ENCODE measurements at places on chromosomes 11 and 22.

DNA sequence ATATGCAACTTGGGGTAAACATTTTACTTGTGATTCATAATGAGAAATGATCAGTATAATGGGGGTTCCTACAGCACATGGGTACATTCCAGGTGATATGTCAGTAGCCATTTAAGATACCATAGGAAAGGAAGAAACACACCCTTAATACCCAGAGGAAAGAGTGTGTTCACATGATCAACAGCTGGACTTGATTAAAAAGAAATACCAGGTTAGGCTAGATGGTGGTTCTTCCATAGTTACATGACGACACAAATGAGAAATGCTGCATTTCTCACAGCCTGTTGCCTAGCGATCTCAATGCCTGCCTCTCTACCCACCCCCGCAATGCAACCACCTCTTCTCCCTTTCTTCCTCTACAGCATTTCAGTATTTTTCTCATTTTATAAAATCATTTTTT, 96.8 kb downstream of the TTC28 start:
- DNase-seq: peak; percentile 42

DNA sequence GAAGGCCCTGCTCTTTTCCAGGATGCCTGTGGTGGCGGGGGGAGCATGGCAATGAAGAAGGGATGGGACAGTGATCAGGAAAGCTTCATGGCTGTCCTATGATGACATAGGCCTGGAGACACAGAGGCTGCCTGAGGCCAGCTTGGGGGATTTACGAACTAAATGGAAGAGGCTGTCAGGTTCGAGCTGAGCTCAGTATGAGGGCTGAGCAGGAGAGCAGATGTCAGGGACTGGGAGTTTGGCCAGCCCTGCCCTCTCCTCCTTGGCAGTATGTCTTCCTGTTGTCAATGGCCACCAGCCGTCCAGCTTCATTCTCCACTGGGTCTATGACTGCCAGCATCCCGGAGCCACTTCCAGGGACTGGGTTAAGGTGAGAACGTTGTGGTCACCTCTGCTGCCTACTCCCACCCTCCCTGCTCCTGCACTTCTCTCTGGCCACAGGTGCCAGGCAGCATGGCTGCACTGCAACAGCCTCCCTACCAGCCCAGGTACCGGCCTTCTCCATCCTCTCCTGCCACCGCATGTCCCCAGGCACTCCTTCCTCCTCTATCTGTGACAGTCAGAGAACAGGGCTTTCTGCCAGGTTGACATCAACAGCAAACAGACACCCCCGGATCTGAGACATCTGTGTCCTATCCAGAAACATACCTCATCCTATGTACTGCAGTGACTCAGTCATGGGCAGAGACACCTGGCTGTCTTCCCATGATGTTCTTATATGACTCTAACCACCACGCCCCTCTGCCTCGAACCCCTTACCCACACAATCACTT, 75.1 kb downstream of the KIRREL3 start:
- peak; percentile 36 for DNase-seq

- DNase-seq: no peak
These were observed 193.2 kb upstream of the PLET1 start for GRCh38 chr11:112453601-112454577.

DNA sequence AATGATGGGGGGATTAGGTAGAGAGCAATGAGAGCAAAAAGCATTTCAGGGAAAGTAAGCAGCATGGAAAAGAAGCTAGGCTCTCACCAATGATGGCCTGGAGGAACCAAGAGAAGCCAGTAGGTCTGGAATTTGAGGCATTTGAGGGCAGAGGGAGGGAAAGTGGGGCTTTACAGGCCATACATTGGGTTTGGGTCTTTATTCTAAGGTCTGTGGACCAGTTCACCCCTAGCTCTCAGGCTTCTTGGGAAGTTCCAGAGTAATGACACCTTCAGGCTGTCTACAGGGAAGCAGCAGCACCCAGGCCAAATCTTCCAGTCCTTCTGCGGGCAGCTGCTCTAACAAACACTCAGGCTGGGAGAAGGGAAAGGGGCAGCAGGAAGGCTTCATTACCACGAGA, 29.4 kb downstream of the ARFGAP2 start:
- DNase-seq: no peak

DNA sequence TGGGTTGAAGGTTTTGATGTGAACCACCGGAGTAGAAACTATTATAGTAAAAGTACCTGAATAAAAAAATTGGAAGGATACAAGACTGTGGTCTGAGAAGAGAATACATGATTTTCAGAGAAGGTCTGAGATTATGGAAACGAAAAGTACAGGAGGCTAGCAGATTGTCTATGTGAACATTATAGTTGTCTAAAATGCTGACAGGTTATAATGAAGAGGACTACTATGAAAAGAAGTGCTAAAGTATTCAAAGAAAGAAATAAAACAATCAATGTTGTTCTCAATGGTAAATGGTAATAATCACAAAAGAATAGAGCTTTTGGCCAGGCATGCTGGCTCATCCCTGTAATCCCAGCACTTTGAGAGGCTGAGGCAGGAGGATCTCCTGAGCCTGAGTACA, 34.0 kb downstream of the RAB6A start:
- DNase-seq: no peak

DNA sequence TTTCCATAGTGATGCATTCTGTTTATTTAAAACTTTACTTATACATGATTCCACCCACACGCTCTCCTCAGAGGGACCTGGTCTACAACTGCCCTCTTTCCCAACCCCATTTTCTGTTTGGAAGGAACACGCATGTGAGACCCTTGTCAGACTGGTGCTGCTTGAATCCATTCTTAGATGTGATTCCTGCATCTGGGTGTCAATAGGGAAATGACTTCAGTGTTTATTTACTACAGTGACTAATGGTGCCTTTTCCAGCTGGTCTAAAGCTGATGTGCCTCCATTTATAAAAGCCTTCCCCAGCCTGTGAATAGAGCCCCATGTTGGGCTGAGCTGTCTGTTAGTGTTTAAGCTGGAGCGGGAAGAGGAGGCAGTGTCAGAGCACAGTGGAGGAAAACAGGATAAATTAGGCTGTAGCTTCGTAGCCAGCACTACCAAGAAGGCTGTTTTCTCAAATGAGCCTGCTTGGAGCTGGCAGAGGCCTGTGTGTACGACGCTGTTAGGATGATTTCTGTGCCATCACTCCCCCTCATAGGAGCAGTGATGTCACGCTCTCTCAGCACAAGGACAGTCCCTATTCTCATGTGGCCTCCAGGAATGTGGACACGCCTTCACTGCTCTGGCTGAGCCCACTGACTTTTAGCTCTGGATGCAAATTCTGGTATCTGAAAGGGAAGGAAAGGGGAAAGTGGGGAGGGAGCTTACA, 18.9 kb upstream of the C11orf96 start:
- peak; percentile 73 for DNase-seq

DNA sequence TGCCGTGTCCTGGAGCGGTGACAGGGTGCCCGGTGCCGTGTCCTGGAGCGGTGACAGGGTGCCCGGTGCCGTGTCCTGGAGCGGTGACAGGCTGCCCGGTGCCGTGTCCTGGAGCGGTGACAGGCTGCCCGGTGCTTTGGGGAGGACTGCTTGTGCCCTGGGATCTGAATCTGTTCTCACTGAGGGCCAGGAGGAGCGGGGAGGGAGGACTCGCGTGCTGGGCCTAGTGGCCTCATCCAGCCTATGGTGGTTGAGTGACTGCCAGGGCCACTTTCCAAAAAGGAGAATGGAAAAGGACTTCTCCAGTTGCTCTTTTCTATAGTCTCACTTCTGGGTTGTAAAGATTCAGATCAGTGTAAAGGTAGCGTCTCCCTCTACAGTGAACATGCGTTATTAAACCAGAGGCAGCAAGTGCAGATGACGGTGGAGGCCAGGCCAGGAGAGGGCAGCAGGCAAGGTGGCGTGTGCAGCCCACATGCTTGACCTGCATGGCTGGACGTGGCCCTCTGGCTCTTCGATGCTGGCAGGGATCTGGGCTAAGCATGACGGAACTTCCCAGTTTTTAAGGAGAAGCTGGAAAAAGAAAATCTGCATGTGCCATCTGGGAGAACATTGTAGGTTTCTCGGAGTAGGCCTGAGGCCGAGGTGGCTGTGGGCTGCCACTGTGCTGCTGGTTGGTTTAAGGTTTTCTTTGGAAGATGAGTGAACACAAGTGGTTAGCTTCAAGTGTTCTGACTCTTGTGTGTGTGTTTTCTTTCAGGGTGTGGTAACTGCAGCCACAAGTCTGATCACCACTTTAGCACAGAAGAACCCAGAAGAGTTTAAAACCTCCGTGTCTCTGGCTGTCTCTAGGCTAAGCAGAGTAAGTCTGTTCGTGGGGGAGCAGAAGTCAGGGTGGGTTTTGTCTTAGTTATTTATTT, 55.0 kb downstream of the AP2A2 start:
- no peak for DNase-seq

DNA sequence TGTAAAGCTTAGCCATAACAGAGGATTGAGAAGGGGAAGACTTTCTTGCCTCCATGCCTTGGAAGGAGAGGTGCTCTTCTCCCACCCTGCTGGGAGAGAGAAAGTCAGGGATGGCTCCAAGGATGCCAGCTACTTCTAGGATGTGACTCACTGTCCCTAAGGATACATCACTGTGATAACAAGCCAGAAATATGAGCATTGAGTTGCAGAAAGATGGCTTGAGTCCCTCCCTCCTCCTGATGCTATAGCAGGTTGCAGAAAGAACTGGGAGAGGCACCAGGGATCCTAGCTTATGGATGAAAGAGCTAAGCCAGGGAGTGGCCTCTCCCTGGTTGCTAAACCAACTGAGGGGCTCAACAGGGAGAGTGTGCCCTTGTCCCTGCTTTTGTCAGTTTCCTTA, 27.8 kb upstream of the FJX1 start:
- no peak for DNase-seq

DNA sequence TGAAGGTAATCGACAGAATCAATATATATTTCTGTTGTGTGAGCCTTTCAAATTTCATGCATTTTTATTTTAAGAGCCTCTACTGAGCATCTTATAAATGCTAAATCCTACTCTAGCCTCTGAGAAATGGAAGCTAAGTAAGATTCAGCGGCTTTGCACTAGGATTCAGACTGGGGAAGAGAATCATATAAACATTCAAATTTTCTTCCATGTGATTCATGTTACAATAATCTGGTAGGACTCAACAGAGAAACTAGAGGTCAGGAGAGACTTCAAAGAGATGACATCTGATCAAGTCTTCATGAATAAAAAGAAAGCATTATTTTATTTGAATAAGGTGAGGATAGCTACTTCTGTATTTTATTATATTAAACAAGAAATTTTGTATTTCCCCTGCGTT, 538.9 kb downstream of the DLG2 start:
- no peak for DNase-seq

DNA sequence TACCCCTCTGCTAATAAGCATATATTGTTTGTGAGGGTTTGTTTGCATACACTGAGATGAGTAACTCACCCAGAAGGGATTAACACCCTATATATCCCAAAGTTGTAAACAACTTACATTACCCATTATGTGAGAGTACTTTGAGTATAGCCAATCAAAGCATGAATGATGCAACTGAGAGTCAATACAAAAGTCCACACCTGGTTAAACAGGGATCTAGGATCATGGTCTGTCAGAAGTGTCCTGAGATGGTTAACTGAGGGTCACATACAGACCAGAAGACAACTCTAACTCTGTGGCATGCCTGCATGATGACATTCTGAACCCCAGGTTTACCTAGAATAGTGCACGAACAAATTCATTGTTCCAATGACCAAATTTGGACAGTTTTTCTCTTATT, 17.4 kb upstream of the OR10A5 start:
- DNase-seq: no peak

DNA sequence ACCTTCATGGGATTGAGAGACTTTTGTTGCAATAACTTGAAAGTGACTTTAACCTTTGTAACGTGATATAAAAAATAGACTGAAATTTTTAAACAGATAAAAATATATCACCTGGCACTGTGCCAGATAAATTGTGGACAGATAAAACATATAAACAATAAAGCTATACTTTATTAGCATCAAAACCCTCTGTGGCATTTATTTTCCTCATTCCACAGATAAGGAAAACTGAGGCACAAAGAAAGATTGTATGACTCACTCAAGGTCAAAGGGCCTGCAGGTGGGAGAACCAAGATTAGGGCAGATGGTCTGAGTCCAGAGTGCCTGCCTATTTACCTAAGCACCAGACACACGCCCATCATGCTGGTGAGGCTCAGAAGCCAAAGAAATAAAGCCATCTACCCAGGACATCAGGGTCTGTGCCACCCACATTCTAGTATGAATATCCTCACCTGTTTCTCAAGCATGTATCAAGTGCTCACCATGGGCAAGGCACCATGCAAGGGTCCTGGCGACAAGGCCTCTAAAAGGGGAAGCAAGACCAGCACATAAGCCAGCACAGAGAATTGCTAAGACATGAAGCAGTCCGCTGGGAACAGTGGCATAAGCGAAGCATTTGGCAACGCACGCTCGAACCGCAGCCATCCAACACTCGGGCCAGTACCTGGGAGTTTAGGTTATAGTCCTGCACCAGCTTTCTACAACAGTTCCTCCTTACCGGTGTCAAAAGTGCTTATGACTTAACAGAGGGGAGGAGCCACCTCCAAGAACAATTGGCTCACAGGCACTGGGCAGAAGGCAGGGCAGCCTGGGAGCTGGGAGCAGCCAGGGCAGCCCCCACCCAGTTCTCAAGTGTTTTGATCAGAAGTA, 17.6 kb downstream of the MYH9 start:
- DNase-seq: no peak

GRCh38 chr22:27045103-27045947, 387.9 kb downstream of the MIAT start:
- DNase-seq: no peak

GRCh38 chr11:24497831-24498230, 978 bp downstream of the LUZP2 start:
- DNase-seq: peak; percentile 66

GRCh38 chr11:128289048-128289447, 298.3 kb downstream of the ETS1 start:
- DNase-seq: no peak

DNA sequence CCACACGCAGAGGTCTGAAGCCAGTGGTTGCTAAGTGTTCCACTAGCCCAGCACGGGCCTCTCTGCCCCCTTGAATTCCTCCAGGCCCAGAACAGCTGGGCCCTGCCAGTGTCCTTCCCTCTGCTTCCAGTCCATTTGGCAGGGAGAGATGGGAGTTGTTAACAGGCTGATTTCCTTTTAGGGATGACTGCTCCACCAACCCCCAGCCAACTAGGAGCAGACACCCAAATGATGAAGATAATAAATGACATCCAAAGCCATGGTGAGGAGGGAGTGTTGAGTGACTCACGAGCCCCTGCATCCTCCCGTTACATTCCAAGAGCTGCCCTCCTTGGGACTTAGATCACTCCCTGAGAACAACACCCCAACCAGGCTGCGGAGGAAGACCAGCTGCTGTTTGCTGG, 20.6 kb downstream of the PARVA start:
- no peak for DNase-seq

DNA sequence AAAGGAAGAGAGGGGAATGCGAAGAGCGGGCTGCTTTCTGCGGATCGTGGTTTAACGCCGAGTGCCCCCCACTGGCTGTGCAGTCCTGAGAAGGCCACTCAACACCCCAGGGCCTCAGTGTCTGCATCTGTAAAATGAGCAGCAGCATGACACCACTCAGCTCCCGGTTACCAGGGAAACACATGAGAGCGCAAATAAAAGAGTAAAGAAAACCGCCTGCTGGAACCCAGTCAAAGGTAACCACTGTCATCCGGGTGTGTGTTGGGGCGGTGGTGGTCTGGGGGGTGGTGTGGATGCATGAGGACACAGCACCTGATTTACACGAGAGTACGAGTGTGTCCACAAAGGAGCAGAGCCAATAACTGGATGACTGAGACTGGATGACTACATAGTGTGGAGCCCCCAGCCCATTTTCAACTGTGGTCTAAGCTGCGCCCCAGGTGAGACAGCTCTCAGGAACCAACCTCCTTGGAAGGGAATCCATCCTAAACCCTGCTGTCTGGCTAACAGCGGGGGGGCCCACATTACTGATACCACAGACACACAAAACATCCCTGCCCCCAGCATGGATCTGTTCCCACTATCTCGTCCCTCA, 5.7 kb downstream of the CELSR1 start:
- DNase-seq: no peak

Measured in brain (organoid and tissue), 16 donors.